Activated CD4-positive, alpha-beta T cell treated with anti-CD3 and anti-CD28 coated beads for 36 hours (primary cell): ENCODE measurements at places on chromosomes 3 and 15. TPM values are rescaled to one million over a fixed set of nuclear protein-coding genes. Genes with fewer than 3 reads are reported as not detected.

AHSG gene
- not detected for total RNA-seq

GRCh38 chr3:126926684-126927400 lies 56.1 kb upstream of the PLXNA1 start:
- DNase-seq, result no peak

DNA sequence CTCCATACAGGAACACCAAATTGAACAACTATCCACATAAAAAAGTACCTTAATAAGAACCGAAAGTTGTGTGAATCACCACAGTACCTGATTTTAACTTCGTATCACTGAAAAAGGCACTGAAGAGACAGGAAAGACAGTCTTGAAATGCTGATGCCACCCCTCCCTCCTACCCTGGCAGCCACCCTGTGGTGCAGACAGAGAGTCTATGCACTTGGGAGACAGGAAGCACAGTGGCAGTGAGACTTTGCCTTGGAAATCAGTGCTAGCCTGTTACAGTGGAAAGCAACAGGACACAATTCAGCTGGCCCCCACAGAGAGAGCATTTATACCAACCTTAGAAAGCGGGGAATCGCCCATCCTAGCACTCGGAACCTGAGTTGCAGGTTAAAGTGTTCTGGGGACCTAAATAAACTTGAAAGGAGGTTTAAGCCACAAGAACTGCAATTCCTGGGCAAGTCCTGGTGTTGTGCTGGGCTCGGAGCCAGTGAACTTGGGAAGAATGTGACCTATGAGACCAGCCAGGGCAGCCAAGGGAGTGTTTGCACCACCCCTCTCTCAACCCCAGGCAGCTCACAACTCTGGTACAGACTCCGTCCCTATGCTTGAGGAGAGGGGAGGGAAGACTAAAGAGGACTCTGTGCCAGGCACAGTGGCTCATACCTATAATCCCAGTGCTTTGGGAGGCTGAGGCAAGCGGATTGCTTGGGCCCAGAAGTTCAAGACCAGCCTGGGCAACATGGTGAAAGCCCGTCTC lies 240.1 kb downstream of the ISL2 start:
- DNase-seq, result peak; percentile 43

GRCh38 chr3:185479373-185479945 lies 19.4 kb downstream of the TMEM41A start:
- DNase-seq, result no peak

GRCh38 chr3:12854565-12854964 lies 13.2 kb upstream of the RPL32 start:
- no peak for DNase-seq

DNA sequence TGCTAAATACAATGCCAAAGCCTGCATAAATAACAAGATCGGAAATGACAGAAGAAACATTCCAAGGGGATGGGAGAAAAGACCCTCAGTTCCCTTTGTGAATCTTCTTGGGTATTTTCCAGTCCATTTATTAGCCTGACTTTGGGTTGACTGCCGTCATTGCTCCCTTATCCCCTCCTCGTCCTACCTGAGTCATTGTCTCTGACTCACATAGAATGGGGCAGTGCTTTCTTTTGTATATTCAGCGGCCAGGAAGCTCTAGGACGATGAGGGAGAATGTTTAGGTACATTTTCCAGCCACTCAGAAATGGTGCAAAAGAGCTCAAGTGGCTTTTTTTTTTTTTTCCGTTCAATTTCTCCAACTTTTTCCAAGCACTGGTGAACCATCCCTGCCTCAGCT lies 71.6 kb downstream of the KAT2B start:
- no peak for DNase-seq
